ENCODE measurements at places on chromosomes 1 and 21. TPM values are rescaled to one million over a fixed set of nuclear protein-coding genes. Genes with fewer than 3 reads are reported as not detected.

RHBDL2 gene
- not detected for total RNA-seq

ACTL8 gene
- total RNA-seq = 1.1 TPM

FCRL5 gene
- not detected for total RNA-seq

EXTL2 gene
- 14.4 TPM for total RNA-seq

DNA sequence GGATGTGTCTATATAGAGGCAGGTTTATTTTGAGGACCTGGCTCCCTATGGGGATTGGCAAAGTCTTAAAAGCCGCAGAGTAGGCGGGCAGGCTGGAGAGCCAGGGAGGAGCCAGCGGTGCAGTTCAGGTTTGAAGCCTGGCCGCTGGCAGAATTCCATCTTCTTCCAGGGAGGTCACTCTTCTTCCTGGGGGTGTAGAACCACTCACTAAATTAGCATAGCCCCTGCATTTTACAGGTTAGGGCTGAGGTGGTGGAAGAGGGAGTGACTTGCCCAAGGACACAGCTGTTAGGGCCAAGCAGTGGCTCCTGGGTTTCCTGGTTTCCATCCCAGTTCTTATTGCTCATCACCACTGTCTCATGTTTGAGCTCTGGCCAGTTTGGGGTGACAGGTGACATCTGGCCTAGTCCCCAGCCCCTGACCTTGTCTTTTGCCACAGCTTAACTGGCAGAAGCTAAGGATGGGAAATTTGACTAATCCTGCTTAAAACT is 1.4 kb downstream of the PINK1 start:
- DNase-seq = peak; percentile 53

DNA sequence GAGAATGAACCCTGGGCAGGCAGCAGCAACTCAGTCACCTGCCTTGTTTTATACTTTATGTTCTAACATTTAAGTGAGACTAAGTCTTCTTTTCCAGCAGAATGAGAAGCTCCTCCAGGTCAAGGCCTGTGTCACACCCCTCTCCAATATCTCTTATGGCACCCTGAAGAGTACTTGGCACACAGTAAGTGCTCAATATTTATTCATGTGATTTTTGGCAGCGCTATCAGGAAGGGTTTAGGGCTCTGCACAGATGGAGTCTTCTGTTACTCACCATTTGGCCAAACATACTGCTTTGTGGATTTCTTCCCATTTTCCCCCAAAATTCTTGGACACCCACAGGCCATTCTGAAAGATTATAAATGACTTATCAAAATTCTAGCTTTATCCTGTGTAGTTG is 43.8 kb upstream of the MYBPHL start:
- no peak for DNase-seq

DNA sequence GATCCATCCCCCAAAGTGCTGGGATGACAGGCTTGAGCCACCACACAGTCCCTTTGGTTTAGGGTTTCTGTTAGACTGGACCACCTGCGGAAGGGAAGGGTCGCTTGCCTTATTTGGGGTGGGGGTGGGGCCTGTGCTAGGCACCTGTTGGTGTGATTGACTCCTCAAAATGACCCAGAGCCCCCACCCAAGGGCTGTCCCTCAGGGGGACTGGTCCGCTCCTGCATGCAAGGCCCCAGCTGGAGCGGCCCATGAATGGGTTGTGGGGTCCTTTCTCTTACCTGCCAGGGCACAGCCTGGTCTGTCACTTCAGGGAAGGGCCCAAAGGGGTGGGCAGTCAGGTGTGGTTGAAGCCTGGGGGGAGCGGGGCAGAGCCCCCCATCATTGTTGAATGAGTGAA is 1.8 kb upstream of the CSTB start:
- no peak for DNase-seq

DNA sequence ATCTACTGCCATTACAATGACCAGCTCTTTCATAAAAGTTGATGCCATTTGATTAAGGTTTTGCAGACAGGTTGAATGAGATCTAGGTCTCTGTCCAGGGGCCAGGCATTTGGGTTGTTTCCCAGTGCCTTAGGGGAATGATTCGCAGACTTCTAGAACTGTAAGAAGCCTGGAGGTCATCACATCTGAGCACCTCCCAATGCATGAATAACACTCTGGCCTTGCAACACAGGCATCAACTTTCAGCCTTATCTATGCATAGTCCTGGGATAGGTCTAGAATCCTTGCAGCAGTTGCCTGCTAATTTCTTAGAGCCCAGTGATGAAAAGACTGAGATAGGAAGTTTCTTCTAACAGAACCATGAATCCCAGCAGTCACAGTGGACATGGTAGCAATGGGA is 44.8 kb upstream of the KCND3 start:
- DNase-seq = no peak

DNA sequence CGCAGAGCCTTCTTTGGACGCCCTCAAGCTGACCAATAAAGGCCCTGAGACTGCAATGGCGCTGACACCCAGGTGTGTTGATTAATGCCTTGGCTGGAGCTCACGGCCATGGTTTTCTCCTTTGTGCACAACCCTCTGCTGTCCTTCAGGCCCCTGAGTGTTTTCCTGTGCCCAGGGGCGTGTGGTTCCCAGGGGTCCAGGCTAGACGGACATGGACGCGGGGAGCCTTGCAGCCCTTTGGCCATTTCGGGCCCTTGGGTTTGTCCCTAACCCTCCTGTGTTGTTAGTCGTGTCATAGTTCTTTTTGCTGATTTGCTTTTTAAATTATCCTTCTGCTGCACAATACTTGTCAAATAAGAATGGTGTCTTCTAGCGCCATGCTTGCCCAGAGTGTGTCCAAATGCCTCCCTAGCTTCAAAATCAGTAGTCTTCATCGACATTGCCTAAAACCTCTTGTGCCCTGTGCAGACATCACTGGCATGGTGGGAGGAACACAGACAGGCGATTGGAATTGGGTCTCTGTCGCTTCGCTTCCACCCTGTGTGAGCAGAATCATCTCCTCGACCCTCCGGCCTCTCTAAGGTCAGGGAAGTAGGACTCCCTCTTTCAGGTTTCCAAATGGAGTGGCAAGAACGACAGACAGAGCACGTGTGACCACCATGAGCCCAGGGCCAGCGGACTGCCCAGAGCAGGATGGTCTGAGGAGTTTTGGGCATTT is 1.9 kb downstream of the KRTAP10-4 start:
- DNase-seq = no peak

DNA sequence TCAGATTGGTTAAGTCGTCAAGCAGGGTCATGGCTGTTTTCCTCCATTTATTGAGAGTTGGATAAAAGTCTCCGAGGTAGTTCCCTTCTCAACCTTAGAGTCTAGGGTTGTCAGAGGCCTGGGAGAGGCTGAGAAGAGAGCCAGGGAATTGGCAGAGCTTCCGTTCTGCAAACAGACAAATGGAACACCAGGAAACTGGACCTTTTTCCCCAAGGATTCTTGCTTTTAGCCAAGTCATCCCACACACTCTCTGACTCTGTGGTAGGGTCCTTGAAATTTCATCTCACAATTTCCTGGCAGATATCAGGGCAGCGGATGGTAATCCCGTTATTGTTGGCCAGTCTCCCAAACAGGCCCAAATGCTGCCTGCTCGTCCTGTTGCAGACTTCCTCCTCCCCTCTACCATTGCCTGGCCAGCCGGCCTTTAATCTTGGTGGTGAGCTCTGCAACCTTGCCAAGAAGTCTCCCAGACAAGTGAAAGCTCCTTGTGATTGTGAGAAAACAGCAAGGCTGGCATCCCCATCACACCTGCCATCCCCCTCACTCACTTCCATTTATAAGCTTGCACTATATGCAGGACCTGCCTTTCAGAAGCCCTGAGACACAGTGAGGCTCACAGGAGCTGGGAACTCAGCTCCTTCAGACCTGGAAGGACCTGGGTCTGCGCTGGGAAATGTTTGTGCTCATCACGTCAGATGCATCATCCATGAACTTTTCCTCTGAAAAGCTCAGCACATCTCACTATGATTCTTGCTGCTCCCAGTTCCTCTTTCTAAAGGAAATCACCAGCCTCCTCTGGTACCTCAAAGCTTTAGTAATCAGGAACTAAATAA is 13.7 kb upstream of the SRP9 start:
- no peak for DNase-seq

DNA sequence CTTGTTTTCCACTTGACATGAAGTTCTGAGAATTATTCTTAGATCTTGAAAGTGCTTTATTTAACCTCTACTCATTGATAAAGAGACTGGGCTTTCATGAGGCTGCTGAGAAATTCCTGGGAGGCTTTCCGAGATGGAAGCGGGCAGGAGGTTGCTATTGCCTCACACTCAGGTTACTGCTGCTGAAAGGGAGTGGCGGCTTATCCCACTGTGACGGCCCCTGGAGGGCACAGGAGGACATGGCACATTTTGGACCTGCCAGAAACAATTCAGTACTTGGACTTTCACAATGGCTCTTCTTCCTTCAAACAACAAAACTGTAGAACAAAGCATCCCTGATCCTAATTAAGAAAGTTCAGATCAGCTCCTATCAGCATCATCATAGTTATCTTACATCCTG is 16.2 kb upstream of the MARK1 start:
- no peak for DNase-seq

GRCh38 chr1:29593601-29594382 is 357.5 kb downstream of the PTPRU start:
- no peak for DNase-seq
